ENCODE measurements at places on chromosomes 2 and 18.

DNA sequence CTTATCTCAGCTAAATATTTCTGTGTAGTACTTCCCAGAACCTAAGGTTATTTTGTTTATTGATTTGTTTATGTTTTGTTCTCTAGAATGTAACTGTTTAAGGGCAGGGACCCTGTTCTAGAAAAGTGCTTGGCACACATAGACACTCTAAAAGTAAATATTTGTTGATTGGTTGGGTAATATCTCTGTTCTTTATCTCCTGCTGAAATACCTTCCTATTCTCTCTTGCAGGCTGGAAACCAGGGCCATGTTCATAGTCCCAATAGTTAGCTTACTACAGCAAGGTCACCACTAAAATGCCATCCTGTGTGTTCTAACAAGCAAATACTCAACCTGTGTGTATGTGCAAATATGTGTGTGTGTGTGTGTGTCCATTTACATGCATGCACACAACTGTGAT lies 375.6 kb upstream of the MEIS1 start:
- no peak for DNase-seq

DNA sequence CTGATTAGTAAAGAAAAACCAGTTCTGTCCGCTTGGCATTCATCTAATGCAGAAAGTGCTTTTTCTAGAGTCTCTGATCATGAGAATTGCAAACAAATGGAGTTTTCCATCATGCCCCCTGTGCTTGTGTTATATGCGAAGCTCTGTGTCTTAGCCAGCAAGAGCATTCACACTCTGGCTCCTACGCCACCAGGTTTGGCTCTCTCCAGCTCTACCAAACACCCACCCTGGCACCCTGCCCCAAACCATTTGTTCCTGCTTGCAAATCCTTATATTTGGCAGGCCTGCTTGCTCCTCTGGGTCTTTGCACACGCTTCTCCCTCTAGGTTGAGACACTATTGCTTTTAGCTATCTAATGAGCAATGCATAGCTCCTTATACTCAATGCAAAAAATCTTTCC lies 204.1 kb upstream of the CYRIA start:
- DNase-seq, result no peak

GRCh38 chr2:8684540-8684877 lies 2.7 kb downstream of the ID2 start:
- peak; percentile 47 for DNase-seq

- no peak for DNase-seq
Measured at GRCh38 chr2:47838249-47838648, 55.3 kb downstream of the MSH6 start.

DNA sequence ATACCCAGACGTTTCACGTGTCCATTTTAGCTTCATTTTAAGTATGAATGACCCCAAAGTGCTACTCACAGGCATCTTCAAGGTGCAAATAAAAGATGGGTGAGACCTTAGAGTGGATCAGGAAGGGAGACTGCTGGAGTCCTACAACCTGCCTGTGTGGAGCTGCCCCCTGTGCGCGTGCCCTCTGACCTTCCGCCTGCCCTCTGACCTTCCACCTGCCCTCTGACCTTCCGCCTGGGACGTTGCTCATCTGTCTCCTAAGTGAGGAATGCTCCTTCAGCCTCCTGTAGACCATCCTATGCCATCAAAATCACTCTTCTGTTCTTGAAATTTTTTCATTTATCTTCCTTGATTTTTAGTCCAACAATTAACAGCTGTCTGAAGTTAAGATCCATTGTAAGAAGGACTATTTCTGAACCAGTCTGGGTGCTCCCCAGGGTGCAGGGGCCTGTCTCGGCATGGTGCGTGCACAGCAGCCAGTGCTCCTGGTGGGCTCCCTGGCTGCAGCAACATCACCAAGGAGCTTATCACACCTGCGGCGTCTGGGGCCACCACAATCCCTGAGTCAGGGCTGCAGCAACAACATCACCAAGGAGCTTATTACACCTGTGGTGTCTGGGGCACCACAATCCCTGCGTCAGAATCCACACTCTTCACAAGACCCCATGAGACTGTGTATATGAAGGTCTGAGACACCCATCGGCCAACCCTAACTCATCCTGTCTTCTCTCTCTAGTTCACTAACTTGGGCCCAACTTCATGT lies 86.0 kb downstream of the TPO start:
- no peak for DNase-seq

- no peak for DNase-seq
Measured at GRCh38 chr18:79195716-79196683, 126.8 kb downstream of the ATP9B start.

- no peak for DNase-seq
Measured at GRCh38 chr18:36269157-36269556, 28.4 kb upstream of the FHOD3 start.

- DNase-seq, result no peak
Measured at GRCh38 chr2:6449343-6449742, 416.4 kb downstream of the CMPK2 start.

DNA sequence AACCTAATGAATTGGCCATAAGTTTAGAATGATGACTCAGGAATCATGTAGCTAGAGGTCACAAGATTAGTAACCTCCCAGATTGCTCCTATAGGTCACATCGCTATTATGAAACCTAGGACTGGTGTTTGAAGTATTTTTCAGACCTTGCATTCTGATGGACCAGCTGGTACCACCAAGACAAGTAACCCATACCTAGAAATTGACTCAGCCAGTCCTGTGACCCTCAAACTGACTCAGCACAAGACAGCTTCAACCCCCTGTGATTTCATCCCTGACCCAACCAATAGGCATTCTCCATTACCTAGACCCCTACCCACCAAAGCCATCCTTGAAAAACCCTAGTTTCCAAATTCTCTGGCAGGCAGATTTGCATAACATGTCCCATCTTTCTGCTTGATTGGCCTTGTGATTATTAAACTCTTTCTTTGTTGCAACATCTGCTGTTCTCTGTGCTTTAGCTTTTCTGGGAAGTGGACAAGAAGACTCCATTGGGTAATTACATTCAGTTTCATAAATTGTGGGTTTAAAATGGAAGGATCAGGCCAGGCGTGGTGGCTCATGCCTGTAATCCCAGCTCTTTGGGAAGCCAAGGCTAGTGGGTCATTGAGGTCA lies 254.9 kb downstream of the IRS1 start:
- no peak for DNase-seq

DNA sequence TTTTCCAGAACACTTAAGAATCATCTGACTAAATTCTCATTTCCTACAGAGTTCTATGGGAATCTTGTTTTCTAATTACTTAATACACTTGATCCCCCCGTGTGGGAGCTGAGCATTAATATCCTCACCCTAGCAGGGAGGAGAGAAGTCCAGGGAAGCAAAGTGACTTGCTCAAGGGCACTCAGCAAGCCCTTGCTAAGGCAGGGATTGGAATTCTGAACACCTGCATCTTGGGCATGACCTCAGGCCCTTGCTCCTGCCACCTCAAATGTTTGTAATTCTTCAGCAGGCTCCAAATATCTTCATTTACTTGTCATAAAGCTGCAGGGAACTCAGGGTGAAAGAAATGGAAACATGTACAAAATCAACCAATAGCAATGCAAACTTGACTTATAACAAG lies 162.4 kb downstream of the GPD2 start:
- DNase-seq, result no peak

DNA sequence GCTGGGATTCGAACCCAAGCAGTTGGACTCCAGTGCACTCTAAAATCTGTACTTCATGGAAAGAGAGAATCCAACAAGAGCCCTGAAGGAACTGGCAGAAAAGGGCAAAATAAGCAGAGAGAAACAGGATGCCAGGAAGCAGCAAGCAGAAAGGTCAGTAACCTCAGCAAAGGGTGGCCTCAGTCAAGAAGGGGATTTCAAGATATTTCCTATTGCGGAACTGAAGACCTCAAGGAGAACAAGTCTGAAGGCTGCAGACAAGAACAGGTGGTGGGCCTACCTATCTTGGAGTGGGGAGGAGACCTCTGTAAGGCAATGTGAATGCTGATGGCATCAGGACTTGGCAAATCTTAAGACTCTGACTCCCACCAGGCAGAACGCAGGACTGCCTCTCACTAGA lies 20.1 kb upstream of the MREG start:
- DNase-seq, result no peak

GRCh38 chr2:159832858-159833257 lies 34.9 kb upstream of the CD302 start:
- no peak for DNase-seq

DNA sequence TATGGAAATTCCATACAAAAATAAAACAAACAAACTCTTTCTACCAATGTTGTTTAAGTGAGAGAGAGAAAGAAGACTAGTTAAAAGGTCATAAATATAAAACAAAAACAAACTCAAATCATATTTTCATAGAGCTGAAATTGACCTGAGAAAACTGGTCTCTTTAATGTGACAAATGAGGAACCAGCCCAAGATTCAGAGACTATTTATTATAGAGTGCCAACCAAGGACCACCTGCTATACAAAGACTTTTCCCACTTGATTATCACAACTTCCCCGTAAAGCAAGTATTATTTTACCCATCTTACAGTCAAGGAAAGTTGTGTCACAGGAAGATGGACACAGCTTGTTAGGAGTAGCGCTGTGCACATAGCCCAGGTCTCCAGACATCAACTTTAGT lies 13.3 kb downstream of the ANKRD44 start:
- DNase-seq, result no peak

DNA sequence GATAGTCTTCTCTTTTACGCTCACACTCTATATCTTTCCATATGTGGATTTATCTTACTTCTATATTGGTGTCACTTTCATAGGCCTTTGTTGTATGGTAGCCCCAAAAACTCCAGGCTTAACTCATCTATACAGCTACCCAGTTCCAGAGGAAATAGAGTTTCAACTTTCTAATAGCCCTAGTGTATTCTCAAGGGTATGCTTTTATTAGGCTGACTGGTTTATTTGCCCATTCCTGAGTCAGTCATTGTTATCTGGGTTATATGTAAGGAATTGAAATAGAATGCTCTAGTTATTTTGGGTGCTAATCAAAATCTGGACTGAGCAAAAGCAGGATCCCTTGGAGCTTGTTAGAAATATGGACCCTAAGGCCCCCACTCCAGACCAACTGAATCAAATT lies 307.4 kb upstream of the KCNJ3 start:
- DNase-seq, result no peak

GRCh38 chr2:223214394-223215253 lies 162.6 kb downstream of the KCNE4 start:
- DNase-seq, result no peak

- no peak for DNase-seq
Measured at GRCh38 chr2:225597911-225598310, 198.4 kb downstream of the NYAP2 start.

DNA sequence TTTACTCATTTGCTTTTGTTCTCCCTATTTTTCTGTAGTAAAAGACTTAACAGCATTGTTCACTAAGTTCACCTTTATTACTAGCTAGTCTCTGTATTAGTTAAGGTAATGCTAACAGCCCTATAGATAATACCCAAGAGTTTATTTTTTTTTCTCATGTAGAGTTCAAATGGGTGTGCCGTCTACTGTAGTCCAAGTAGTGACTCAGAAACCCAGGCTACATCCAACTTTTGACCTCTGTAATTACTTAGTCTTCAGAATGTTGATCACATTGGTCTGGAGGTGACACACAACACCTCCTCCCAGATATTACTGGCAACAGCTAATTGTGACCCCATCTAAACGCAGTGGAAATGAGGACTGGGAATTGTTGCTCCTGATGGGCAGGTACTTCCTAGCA lies 7.7 kb downstream of the COQ10B start:
- DNase-seq, result no peak

DNA sequence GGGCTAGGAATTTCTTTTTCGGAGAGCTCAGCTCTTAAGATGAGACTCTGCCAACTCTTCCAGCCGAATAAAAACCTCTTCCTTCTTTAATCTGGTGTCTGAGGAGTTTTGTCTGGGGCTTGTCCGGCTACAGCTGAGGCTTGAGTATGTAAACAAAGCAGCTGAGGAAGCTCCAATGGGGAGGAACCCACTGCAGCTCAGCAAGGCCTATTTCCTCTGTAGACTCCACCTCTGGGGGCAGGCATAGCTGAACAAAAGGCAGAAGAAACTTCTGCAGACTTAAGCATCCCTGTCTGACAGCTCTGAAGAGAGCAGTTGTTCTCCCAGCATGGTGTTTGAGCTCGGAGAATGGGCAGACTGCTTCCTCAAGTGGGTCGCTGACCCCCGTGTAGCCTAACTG lies 838.7 kb downstream of the CCDC85A start:
- DNase-seq, result no peak

DNA sequence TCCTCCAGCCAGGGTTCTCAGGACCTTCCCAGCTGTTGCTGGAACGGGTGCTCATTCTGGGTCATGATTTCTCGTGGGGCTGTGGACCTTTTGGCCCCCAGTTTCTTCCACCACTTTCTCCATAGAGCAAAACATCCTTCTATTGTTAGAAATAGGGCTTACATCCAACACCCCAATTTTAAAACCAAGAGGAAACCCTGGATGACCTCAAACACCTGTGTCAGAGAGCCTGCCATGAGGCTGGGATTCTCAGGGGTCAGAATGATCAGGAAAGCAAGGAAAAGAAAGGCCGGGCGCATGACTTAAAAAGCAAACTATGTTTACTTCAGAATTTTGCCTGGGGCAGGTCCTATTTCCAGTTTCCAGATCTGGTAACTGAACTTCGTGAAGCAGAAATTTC lies 307.9 kb upstream of the MEIS1 start:
- no peak for DNase-seq

DNA sequence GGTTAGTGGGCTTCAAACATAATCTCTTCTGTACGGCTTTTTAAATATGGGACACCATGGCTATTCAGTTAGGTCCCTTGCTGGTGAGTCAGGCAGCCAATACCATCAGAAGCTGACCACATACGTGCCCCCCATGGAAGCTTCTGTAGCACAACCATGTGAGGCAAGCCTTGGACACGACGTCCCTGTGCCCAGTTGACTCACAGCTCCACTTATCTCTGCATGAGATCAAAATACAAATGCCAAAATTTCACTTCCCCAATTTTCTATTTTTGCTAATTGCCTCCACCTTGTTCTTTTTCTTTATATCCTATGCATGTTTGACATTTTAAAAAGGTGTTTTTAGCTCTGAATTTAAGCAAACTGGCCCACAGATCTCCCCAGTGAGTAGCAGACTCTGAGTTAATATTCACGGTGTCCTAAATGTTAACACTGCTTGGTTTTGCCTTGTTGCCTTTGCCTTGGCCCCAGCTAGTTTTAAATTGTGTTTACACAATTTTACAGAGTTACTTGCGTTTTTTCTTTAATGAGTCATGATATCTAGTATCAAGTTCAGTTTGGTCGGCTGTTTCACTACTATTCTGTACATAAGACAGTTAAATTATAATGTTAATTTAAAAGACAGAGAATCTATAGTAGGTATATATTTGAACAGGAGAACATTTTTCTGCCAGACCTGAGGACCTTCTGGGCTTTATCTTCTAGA lies 77.5 kb downstream of the CDCA7 start:
- no peak for DNase-seq

GRCh38 chr18:9671214-9671613 lies 36.9 kb upstream of the RAB31 start:
- DNase-seq, result no peak

- no peak for DNase-seq
Measured at GRCh38 chr2:70904371-70905216, 31.1 kb upstream of the ATP6V1B1 start.

Measured in activated T-cell treated with anti-CD3 and anti-CD28 coated beads, Interleukin-2, amount 50 U/mL, for 1 hour (primary cell).